Epithelial cell of proximal tubule (primary cell): ENCODE measurements at places on chromosomes 2 and 18.

GRCh38 chr2:217742841-217743240 is 260.0 kb downstream of the TNS1 start:
- DNase-seq, result no peak

- no peak for DNase-seq
Measured at GRCh38 chr2:62897187-62897827, 153.3 kb upstream of the OTX1 start.

GRCh38 chr2:128512379-128513115 is 193.9 kb upstream of the HS6ST1 start:
- DNase-seq, result no peak

DNA sequence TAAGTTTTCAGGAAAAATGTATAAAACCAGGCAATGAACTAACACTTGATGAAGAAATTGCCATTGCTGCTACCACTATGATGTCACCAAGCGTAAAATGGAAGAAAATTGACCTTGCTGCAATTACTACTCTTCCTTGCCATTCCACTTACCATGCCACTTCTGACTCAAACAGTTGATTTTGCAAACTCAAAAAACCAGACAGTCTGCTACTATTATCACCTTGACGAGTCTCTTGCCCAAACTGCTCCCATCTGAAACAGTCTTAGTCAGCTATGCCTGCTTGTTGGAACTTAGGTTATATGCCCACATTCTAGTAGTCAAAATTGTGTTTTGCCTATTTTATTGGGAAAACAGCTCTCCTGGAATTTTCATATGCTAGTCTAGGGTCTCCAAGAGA is 71.9 kb upstream of the SLC9A2 start:
- no peak for DNase-seq

DNA sequence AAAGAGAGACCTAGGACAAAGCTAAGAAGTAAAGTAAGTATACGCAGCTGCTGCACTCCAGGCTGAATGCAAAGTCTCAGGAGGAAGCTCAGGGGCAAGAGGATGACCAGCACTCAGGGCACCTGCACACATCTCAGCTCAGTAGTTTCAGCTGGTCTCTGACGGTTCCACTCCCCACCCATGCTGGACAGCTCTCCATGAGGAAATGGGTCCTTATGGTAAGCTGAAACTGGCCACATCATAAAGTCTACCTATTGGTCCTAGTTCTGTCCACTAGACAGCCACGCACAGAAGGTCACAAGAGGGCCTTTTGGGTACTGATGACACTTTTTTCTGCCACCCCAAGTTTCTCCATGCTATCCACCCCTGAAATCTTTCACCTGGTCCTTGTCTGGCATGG is 215.3 kb downstream of the TTC32 start:
- DNase-seq, result no peak

DNA sequence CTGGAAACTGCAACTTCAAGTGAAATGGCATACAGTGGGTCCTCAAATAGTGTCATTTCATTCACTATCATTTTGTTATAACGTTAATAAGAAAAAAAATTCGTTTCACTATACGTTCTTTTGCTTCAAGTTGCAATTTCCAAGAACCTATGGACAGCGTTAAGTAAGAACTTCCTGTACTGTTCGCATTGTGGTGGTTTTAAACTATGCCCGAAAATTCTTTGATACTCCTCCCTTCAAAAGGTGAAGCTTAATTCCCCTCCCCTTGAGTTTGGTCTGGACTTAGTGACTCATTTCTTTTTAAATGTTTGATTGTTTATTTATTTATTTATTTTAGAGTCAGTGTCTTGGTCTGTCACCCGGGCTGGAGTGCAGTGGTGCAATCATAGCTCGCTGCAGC is 20.7 kb downstream of the GNLY start:
- DNase-seq, result no peak

GRCh38 chr2:19228181-19228593 is 130.2 kb downstream of the OSR1 start:
- no peak for DNase-seq

- DNase-seq, result no peak
Measured at GRCh38 chr2:27117995-27118524, 868 bp downstream of the CGREF1 start.

DNA sequence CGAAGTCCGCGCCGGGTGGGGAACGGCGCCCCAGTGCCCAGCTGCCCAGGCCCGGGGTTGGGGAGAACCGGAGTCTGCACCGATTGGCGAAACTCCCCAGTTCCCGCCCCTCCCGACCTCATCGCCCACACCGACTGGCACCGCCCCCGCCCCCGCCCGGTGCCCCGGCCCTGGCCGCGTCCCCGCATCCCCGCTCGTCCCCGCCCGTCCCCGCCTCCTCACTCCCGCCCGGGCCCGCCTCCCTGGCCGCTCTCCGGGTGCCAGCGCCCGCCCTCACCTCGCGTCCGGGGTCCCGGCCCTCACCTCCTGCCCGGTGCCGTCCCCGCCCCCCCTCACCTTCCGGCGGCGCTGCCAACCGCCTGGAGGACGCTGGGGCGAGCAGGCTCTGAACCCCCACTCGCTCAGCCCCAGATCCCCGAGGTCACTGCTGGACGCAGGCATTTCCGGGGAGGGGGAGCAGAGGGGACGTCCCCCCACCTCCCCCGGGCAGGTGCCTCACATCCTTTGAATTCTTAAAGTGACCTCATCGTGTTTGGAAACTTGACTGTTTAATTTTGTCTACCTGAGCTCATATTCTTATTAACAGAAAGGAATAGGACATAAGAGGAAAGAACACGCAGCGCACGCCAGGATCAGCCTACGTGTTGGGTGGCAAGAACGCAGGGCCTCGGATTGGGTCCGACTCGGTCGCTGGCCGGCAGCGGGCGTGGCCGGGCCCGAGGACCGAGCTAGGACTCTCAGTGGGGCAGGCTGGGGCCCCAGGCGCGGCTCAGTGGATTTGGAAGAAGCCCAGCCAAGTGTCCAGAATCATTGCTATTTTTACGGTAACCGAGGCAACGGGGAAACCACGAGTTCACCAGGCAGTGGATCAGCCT is at the start of gene FAM110C:
FAM110C (minus strand) TSS at position 35 of the 875 bp plus-strand sequence. CDS start 120 bp downstream, outside the sequence.
- DNase-seq, result peak; percentile 83

GRCh38 chr2:200471324-200471848 is 38.5 kb downstream of the KCTD18 start:
- no peak for DNase-seq

- DNase-seq, result no peak
Measured at GRCh38 chr2:95300450-95300849, 3.3 kb downstream of the KCNIP3 start.

- no peak for DNase-seq
Measured at GRCh38 chr2:36676364-36676763, 20.1 kb upstream of the VIT start.

DNA sequence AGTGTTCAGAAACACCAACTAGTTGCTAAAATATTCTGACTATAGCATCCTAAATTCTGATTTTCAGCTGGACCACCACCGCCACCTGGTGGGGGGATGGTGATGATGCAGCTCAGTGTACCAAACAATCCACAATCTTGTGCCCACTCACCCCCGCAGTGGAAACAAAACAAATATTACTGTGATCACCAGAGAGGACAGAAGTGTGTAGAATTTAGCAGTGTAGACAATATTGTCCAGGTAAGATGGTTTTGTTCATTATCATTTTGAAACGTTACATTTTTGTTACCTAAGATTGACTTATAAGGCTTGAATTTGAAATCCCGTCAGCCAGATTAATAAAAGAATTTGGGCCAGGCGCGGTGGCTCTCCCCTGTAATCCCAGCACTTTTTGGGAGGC is 31.7 kb upstream of the UBXN4 start:
- DNase-seq, result no peak
